Stimulated activated CD4-positive, alpha-beta T cell treated with anti-CD3 and anti-CD28 coated beads, Interleukin-4, amount 100 ng/mL, for 4 hours (primary cell): ENCODE measurements at places on chromosomes 7 and 10.

DNA sequence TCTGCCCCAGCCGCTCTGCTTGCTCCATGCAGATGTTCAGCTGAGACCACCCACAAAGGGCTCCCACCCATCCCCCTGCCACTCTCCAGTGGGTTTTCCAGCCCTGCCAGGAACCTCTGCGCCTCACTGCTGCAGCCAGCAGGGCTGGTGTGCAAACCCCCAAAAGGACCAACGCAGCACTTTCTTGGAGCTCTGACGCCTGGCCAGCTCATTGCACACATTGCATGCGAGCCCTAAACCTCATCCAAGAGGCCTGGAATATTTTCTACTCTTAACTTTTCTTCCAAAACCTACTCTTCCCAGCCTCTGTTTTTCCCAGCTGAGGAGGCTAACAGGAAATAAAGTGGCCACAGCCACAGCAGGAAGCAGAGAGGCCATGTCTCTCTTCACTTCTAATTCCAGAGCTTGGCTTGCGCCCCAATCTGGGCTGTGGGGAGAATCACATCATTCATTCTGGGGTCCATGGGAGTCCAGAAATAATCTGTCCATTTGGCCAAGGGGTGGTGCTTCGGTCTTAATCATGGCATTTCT lies 4.6 kb upstream of the FAM170B start:
- no peak for DNase-seq

- DNase-seq: no peak
Measured at GRCh38 chr10:123952099-123952498, 60.5 kb upstream of the CPXM2 start.

DNA sequence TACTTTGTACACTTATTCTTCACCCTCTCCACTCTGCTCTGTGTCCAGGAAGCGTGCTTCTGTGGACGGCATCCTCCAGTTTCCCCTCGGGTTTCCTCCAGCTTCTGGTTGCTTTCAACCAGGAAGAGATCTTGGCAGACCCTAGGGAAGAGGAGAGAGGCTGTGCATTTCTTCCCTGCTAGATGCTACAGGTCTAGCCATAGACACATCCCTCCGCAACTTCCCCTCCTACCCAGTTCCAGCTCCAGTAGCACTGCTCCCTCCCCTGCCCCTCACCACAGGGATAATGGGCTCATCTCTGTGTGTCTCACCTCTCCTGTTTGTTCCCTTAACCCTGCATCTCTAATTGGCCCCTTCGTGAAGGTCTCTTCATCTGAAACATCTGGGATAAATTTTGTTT lies 16.3 kb downstream of the TLL2 start:
- DNase-seq: no peak

GRCh38 chr10:15209827-15210509 lies 41.5 kb upstream of the NMT2 start:
- DNase-seq: peak; percentile 74

- peak; percentile 4 for DNase-seq
Measured at GRCh38 chr7:129144834-129145668, 544 bp downstream of the TSPAN33 start.

GRCh38 chr7:108581655-108582491 lies 12.2 kb downstream of the DNAJB9 start:
- no peak for DNase-seq

GRCh38 chr7:85033263-85033662 lies 153.6 kb downstream of the SEMA3D start:
- DNase-seq: no peak

- no peak for DNase-seq
Measured at GRCh38 chr7:100575746-100576383, 2.2 kb upstream of the SAP25 start.

- DNase-seq: peak; percentile 66
Measured at GRCh38 chr10:22325272-22326144, 4.6 kb downstream of the BMI1 start.

GRCh38 chr7:157715071-157715937 lies 378.5 kb downstream of the DNAJB6 start:
- no peak for DNase-seq

DNA sequence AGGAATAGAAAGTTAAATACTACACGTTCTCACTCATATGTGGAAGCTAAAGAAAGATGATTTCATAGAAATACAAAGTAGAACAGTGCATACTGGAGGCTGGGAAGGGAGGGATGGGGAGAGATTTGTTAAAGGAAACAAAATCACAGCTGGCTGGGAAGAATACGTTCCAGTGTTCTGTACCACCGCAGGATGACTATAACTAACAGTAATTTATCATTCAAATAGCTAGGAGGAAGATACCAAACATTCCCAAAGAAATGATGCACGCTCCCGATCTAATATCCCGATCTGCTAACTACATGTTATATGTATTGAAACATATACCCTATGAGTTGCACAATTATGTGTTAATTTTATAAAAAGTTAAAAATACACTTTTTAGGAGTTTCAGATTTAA lies 162.3 kb downstream of the ZMYND11 start:
- DNase-seq: no peak
